ENCODE measurements at places on chromosomes 3 and 15. TPM values are rescaled to one million over a fixed set of nuclear protein-coding genes. Genes with fewer than 3 reads are reported as not detected.

DNA sequence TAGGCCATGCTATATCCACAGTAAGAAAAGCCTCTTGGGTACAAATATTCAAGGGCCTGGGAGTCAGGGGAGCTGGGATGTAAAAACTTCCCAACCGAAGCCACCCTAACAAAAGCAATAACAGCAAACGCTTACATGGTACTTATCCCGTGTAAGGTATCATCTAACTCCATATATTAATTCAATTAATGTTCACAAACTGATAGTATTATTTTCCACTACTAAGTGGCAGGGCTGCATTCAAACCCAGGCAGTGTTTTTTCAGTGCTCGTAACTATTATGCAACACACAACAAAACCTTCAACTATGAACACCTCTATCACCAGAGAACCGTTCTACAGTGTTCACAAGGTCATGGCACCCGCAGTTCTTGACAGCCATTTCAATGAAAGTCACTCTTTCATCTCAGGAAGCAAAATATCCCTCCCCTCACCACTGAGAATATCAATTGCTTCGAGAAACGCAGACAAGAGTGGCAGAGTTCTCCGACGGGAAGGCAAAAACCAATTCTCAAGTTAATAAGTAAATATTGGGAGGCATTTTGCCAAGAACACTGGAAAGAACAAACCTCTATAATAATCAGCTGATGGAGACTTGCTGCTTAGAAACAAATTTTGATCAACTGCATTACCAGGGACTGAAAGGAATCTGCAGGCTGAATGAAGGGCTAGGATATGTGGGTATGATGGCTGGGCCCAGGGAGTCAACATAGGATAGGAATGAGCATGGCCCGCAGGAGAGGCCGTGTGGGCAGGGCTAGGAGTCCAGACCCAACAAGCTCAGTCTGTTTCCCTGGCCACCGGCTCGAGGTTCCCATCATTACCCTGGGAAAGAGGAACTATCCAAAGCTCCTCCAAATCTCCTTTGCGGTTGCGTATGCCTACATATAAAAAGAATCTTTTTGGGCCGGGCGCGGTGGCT is 72.3 kb downstream of the XXYLT1 start:
- DNase-seq, result no peak
- no peak overlapping the region for H3K27ac ChIP-seq
- H3K4me3 ChIP-seq, result no peak overlapping the region
- no peaks in the 10 kb centered on the region for H3K27me3 ChIP-seq
- peaks cover 43% of the 10 kb centered on the region for H3K4me1 ChIP-seq

- H3K4me3 ChIP-seq, result no peak overlapping the region
- H3K4me1 ChIP-seq, result peaks cover 6% of the 10 kb centered on the region
- peak overlapping the region; percentile 75 for H3K27ac ChIP-seq
- peak; percentile 39 for DNase-seq
- H3K27me3 ChIP-seq, result no peaks in the 10 kb centered on the region
Observed at GRCh38 chr3:138862531-138862923, 27.8 kb upstream of the PIK3CB start.

DNA sequence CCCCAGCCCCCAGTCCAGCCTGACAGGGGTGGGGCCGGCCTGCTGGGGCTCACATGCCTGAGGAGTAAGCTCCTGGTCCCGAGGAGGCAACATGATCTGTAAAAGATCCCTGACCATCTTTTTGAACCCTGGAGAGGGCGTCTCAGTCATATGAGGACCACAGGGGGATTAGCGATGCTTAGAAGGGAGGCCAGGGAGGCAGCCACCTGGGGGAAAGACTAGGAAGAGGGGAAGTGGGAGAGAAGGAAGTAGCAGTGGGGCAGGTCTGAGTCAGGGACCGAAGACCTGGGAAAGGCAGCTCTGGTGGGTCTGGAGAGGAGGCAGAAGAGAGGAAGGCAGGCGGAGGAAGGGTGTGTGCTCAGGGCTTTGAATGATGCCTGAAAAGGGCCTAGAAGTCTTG is 18.9 kb downstream of the PIF1 start:
- H3K36me3 ChIP-seq, result no peaks in the 10 kb centered on the region
- no peak overlapping the region for H3K4me3 ChIP-seq
- H3K27ac ChIP-seq, result no peak overlapping the region
- no peak for DNase-seq
- no peaks in the 10 kb centered on the region for H3K27me3 ChIP-seq
- peaks cover 13% of the 10 kb centered on the region for H3K4me1 ChIP-seq

DNA sequence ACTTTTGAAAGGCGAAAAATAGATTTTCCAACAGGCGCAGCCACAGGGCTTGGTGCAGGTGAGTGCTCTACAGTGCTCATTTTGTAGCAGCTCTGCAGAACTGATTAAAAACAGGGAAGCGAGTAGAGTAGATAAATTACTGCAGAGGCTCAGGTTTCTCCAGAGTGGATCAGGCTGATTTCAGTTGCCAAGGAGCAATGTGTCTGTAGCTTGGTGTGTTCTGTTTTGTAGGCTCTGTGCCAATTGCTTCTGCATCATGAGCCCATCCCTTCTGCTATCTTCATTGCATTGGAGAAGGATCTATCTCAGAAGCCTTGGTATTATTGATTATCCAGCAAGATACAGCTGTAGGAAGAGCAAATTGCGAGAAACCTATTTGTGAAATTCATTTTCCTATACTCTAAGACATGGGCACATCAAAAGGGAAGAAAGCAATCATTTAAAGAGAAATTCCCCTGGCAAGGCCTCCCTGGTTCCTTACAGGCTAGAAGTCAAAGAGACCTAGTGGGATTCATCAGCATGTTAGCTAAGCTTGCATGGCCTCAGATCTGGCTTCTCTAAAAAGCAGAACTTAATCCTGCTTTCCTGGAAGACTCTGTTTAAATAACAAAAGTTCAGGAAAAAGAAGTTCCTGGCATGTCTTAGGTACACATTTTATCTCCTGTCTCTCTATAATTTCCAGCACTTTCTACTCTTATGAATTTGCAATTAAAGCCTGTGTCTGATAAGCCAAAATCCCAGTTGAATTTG is 432.4 kb upstream of the ATP10A start:
- no peaks in the 10 kb centered on the region for H3K27me3 ChIP-seq
- H3K4me1 ChIP-seq, result no peaks in the 10 kb centered on the region
- no peak overlapping the region for H3K4me3 ChIP-seq

DNA sequence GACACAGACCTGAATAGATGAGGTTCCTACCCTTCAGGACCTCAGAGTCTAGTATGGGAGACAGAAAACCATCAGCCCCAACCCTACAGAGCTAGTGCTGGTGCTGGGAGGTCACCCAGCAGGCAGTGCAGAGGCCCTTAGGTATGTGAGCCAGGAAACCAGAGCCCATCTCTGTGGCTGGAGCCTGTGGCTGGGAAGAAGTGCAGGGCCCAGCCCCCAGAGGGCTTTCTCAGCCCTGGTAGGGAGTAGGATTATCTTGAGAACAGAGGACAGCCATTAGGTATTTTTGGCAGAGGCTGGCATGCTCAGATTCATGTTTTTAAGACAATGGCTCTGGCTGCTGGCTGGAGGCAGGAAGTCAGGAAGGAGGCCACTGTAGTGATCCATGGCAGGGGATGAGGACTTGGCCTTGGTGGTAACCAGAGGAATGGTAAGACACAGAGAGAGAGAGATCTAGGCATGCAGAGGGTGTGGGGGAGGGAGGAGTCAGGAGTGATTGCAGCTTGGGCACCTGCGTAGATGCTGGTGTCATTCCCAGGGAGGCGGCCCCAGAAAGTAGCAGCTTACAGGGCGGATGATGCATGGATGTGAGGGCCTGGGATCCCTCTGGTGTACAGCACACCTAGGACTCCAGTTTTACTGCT is 220.9 kb upstream of the EIF1B start:
- no peak overlapping the region for H3K4me3 ChIP-seq
- no peak for DNase-seq
- H3K36me3 ChIP-seq, result no peaks in the 10 kb centered on the region
- H3K4me1 ChIP-seq, result no peaks in the 10 kb centered on the region

Gene NRG4
- 0.12 TPM for polyA plus RNA-seq

Gene PPP1R14D
- polyA plus RNA-seq, result not detected

DNA sequence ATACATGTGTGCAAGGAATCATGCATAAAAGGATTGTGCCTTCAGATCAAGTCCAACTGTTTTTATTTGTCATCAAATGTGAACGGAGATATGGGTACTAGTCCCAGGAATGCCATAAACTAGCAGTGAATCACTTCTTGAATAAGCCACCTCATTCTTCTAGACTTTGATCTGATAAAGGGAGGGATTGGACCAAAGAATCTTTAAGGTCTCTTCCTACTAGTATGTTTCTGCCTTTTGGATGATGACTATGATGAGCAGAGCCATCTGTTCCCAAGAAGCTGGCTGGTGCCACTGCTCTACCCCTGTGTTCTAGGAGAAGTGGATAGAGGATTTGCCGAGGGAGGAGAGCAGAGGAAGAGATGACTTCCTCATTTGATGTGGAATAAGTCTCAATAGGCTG is 28.8 kb upstream of the UACA start:
- no peaks in the 10 kb centered on the region for H3K36me3 ChIP-seq
- no peak overlapping the region for H3K27ac ChIP-seq

Gene DOCK3
- 0.38 TPM for polyA plus RNA-seq

GRCh38 chr3:3589715-3590130 is 209.5 kb upstream of the LRRN1 start:
- DNase-seq, result no peak
- no peaks in the 10 kb centered on the region for H3K36me3 ChIP-seq
- no peaks in the 10 kb centered on the region for H3K4me1 ChIP-seq
- no peak overlapping the region for H3K27ac ChIP-seq

Gene ZNF620
- polyA plus RNA-seq, result 1.9 TPM

DNA sequence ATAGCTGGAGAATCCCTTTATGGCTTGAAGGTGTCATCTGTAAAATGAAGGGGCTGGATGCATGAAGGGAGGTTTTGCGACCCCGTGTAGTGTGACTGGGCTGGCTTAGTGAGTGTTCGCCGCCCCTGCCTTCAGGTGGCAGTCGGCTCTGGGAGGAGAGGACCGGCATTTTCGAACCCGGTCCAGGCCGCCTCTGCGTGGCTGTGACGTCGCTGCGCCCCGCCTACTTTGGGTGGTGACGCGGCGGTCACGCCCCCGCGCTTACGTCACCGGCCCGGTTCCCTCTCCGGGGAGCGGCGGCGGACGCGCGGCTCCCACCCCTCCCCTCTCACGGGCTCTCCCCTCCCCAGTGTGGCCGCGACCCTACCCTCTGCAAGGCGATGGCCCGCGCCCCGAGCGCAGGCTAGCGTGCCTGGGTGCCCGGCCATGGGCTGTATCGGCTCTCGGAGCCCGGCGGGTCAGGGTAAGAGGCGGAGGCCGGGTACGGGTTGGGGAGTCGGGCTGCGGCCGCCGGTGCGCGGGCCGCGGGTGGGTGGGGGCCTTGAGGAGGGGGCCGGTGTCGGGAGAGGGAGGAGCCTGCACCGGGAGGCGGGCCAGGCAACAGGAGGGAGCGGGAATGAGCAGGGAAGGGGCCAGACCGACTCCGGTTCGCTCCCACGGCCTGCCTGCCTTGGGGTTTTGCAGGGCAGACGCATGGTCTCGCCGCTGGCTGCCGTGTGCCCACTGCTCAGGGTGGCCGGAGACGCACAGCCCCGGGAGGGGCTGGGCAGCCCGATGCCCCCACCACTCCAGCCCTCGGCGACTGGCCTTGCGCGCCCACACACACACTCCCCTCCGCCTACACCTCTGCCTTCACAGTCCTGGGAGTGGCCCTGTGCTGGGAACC is 1.5 kb upstream of the FAM131A start:
- H3K4me3 ChIP-seq, result peak overlapping the region; percentile 77
- H3K4me1 ChIP-seq, result peaks cover 8% of the 10 kb centered on the region
- DNase-seq, result peak; percentile 96
- H3K36me3 ChIP-seq, result peaks cover 51% of the 10 kb centered on the region
- H3K27me3 ChIP-seq, result no peaks in the 10 kb centered on the region

GRCh38 chr3:52021489-52022268 is 26.0 kb upstream of the RPL29 start:
- no peaks in the 10 kb centered on the region for H3K36me3 ChIP-seq
- no peaks in the 10 kb centered on the region for H3K27me3 ChIP-seq
- no peak for DNase-seq

GRCh38 chr15:88742161-88742560 is 61.1 kb upstream of the ACAN start:
- no peaks in the 10 kb centered on the region for H3K36me3 ChIP-seq
- H3K4me3 ChIP-seq, result no peak overlapping the region
- H3K4me1 ChIP-seq, result no peaks in the 10 kb centered on the region
- no peak overlapping the region for H3K27ac ChIP-seq
- H3K27me3 ChIP-seq, result peaks cover 16% of the 10 kb centered on the region
